Common myeloid progenitor, CD34-positive (primary cell): ENCODE measurements at places on chromosomes 5 and 9.

GRCh38 chr5:139911425-139912120 is 116.0 kb downstream of the PSD2 start:
- no peak for DNase-seq

DNA sequence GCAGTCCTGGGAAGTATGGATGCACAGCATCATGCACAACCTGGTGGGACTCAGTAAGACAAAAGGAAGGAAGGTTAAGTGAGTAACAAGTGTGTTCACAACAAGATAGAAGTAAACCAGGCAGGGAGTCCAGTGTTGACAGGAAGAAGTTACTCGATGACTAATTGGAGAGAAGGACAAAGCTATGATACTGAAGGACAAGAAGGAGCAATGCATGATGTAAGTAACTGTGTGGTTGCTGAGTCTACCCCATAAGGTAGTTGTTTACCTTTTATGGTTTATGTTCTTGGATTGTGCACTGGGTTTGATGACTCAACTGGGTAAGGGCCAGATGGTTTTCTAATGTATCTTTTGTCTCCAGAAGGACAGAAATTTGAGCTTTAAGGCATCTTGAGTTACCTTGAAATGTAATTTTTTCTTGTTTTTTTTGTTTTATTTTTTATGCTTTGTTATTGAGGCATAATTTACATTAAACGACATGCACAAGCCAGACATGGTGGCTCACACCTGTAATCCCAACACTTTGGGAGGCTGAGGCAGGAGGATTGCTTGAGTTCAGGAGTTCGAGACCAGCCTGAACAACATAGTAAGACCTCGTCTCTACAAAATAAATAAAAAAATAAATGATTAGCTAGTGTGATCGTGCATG is 89.2 kb upstream of the CAST start:
- DNase-seq = no peak

GRCh38 chr5:121296356-121296755 is 555.3 kb upstream of the FTMT start:
- peak; percentile 10 for DNase-seq

GRCh38 chr5:16178745-16179372 is 732 bp downstream of the MARCHF11 start:
- peak; percentile 34 for DNase-seq

GRCh38 chr5:125582352-125582751 is 835.9 kb upstream of the ZNF608 start:
- no peak for DNase-seq

- DNase-seq = no peak
These were observed 46.8 kb downstream of the APTX start for GRCh38 chr9:32954642-32955041.

- no peak for DNase-seq
These were observed 112.6 kb downstream of the TMC1 start for GRCh38 chr9:72633966-72634365.

DNA sequence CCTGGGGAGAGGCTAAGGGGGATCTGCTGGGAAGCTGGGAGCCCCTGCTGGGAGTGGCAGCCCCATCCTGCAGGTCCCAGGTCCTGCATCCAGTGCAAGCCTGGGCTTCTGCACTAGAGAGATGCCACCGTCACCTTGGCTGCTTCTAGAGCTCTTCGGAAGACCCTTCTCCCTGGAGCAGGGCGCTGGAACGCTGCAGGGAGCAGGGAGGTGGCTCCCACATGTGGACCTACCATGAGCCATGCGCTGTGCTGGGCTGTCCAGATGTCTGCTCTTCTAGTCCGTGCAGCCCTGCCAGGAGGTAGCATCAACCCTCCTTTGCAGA is 90.9 kb upstream of the PHYKPL start:
- DNase-seq = no peak

DNA sequence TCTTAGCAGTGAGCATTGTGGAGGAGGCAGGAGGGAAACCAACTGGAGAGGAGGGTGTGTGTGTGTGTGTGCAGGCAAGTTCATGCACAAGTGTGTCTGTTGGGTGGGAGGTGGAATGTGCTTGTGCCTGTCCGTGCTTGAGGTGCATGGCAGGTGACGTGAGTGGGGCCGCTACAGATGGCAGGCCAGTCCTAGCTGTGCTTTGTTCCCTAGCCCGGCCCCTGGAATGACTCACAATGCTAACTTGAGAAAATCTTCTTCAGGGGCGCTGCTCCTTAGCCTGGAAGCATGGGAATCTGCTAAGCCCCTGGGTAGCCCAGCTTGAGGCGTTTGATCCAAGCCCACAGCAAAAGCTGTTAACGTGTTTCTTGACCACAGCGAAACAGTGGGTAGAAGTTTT is 25.0 kb upstream of the DMRT2 start:
- DNase-seq = no peak

DNA sequence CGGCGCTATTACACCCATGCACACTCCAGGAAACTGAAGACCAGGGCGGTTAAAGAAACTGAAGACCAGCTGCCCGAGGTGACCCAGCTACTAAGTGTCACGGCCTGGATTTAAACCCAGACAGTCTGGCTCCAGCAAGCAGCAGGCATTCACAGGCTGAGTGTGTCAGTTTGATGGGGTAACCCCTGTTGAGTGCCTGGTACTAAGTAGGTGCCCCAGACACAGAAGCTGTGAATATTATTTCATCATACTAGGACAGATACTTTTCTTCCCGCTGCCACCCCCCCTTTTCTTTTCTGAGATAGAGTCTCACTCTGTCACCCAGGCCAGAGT is 7.3 kb downstream of the ENG start:
- DNase-seq = no peak

DNA sequence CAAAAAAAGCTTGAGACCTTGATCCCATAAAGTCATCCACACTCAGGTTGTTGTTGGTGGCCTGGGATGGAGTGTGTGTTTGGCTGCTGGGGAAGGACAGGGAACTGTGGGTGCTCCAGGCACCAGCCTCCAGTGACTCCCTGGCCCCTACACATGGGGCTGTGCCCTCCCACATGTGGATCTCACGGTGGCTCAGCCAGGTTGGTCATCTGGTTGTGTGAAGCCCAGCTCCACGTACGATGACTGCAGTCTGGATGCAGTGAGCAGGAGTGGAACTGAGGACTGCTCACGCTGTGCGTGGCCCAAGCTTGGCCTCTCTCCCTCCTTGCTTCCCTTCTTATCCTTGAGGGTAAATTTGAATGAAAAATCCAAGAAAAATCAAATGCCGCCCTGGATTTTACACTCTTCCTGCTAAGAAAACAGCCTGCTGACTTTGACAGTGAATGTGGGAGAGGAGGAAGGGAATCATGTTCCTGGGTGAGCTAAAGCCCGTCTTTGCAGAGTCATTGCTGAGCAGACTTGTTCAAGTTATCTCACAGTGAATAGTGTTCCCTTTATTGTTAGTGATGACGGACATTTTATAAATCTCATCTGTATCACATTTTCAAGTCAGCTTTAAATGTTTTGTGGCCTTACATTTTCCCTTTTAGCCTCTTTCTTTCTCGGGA is 65.1 kb upstream of the CACNA1B start:
- DNase-seq = no peak

DNA sequence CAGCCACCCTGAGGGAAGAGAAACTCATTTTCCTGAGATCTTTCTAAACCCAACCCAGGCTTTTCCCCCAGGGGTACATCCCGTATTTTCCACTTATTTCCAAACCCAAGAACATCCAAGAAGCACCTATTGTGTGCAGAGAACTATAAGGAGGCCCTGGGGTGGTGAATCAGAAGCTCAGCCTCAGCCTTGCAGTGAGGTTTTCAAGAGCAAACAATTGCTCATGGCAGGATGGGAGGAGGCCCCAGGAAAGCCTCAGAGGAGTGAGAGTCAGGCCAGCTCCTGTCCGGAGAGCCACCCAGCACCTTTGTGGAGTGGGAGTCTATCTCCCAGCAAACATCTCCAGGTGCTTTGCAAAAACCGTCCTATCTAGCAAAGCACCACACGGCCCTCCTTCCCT is 19.2 kb downstream of the NIPAL4 start:
- no peak for DNase-seq

GRCh38 chr9:121218357-121219027 is 16.8 kb upstream of the RAB14 start:
- DNase-seq = no peak

GRCh38 chr5:130479045-130479804 is 575.0 kb downstream of the CHSY3 start:
- no peak for DNase-seq

DNA sequence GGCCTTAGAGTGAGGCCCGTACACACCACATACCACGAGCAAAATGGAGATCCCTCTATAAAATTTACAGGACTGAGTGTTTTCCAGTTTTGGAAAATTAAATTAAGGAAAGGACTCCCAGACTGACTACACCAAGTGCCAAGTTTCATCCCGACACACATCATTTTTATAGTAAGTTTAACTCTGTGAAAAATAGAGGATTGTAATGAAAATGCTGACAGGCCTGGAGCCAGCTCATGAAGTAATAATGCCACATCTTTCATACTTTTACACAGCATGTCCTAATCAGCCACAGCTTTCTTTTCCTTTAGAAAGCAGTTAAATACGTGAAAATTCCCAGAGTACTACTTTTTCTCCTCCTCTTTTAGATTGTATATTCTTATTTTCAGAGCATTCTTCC is 169.2 kb downstream of the SAXO1 start:
- DNase-seq = no peak

DNA sequence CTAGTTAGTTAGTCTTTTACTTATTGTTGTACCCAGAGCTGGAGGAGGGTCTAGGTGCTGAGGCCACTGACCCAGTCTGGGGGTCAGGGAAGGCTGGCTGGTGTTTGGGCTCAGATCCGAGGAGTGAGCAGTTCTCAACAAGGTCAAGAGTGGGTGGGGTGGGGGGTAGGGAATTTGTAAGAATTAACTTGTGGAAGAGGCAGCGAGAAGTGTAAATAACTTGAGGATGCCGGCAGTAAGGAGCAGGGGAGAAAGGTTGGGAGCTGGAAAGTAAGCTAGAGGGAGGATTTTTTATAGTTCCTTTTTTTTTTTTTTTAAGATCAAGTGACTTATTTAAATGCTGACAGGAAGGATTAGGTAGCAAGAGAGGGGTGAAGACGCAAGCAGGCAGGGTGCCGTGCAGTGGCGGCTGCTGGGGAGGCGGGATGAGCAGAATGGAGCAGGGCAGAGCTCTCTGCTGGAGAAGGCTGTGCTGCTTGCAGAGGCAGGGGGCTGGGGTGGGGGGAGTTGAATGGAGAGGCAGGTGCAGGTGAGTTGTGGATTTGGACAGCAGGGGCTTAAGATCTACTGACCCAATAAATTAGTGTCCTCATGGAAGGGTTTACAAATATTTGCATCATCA is 35.3 kb upstream of the SMIM32 start:
- DNase-seq = no peak

GRCh38 chr5:170882345-170882744 is 20.5 kb downstream of the RANBP17 start:
- DNase-seq = no peak

- DNase-seq = no peak
These were observed 210.6 kb downstream of the GOLPH3 start for GRCh38 chr5:31963358-31964006.

DNA sequence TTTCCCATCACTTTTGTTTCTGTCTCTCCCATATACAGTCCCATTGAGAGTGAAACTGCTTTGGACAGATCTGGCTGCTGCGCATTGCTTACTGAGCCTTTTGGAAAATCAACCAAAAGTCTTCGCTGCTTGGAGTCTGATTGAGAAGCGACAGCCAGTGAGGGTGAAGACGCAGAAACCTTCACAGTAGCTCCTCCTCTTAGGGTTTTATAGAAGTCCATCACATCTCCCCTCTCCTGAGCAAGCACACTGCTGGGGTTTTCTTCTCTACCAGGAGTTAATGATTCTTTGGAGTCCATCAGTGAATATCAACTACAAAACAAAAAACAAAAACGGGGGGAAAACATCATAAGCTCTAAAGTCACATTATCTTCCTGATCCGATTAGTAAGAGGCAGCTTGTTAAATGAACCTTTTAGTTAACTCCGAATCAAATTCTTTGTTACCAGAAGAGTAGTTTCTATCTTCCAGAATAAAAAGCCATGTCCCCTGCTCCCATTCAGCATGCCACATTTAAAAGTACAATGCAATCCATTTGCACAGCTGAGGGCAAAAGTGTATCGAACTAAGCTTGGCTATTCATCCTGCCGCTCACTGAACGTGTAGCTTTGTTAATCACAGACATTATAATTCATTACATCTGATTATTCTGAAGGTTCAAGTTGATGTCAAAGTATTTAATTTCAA is 2.8 kb downstream of the NR3C1 start:
- no peak for DNase-seq
